ENCODE measurements at places on chromosomes 6 and 20.
A peak's percentile ranks its signal among the peaks of the same experiment; 100 is the strongest.

DNA sequence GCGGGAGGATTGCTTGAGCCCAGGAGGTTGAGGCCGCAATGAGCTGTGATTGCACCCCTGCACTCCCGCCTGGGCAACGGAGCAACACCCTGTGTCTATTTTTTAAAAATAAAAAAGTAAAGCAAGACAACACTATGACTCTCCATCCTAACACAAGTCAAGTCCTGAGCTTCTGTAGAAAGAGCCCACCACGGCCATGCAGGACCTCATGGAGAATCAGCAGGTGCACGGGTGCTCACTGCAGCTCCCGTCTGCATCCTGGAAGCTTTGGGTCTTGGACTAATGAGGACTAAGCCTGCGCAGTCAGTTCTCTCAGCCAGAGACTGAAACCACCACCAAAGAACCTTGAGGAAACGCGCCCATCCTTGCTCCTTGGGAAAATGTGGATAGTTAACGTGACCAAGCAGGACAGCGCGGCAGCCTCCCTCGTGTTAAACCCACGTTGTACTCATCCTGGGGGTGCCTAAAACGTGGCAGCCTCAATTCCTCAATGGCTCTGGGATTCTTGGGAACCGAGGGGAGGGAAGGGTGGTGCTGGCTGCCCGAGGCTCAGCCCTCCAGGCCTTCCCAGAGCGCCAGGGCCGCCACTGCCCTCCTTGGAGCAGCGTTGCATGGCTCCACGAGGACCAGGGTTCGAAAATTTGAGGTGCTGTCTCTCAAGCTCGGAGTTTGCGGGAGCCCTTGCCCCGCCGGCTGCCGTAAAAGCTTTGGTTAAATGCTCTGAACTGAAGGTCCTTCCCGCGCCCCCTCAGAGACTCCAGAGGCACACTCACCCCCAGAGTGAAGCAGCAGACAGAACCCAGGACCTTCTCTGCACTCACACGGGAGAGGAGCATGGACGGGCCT is 29.0 kb downstream of the DLL1 start:
- no peak for DNase-seq

DNA sequence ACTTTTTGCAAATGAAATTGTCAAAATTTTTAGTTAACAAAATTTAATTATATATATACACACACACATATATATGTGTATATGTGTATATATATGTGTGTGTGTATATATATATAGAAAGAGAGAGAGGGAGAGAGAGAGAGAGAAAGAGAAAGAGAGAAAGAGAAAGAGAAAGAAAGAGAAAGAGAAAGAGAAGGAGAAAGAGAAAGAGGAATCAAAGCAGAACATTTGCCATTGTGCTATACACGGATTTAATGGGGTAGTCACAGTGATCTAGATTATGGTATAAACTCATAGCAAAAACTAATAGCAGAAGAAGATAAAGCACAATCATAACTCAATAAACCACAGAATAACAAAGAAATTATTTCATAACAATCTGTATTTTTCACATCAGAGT is 126.7 kb downstream of the DST start:
- no peak for DNase-seq

DNA sequence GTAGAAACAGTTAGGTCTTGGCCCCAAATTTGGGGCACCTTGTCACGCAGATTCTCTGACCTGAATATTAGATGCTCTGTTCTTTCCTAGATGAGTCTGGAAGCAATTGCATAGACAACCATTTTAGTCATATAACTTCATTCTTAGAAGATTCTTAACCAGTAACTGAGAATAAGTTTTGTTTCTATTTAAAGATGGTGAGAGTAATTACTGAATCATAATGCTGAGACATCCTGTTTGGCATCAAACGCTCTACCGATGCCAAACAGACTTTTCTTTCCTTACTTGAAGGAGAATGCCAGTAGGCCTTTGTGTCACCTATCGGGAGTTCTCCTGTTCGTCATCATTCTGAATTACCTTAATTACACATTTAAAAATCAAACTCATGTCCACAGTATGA is 131.6 kb upstream of the ID4 start:
- peak; percentile 54 for DNase-seq

DNA sequence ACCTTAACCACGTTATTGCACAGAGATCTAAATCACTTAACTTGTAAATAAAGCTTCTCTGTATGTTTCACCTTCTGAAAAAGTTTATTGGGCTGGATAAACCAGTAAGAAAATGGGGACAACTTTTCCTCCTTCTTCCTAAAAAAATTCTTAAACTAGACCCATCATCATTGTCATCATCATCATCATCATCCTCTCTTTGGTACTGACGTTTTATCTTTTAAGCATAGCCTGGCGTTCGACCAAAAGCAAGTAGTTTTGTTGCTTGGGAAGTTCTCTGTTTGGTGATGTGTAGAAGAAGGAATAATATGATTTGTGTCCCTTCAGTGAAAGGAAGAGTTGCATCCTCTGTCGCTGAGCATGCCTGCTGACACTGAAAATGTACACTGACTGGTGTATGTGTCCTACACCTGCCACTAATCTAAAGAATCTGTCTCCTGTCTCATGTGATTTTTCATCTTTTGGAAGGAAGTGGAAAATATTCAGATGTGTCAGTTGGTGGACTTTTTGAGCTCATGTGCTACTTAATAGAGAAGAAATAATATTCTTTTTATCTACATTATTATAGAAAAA is 2.5 kb downstream of the CLVS2 start:
- DNase-seq = no peak

DNA sequence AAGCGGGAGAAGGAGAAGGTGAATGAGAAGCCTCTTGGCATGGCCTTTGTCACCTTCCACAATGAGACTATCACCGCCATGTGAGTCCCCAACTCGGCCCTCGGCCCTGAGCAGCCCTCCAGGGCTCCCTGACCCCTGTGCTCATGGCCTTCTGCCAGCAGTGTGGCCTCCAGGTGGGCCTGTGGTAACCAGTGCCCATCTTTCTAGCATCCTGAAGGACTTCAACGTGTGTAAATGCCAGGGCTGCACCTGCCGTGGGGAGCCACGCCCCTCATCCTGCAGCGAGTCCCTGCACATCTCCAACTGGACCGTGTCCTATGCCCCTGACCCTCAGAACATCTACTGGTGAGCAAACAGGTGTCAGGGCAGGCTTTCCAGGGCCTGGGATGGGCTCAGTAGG is 10.3 kb upstream of the CAPN11 start:
- no peak for DNase-seq

Measured in ELR (cell line).